CD14-positive monocyte (primary cell): ENCODE measurements at places on chromosomes 16 and 17.

DNA sequence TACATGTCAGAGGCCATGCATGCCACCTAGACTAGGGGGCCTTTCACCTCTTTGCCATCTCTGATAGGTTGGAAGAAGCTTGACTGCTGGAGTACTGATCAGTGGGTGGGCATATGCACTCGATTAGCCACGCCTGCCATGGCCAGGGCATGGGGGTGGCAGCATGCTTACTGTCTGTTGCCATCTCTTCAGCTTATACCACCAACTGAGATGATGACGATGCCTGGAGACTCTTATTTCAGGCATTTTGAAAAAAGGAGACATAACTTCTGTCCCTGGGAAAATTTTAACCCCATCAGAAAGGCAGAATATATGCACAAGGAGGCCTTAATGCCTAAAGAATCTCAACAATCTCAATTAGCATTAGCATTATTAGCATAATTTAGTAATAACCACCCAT, 60.8 kb downstream of the MSI2 start:
- no peak for DNase-seq

- no peak for DNase-seq
These were observed at the start of gene SDR42E1 for GRCh38 chr16:82011199-82011641. Gene SDR42E1, minus strand, starts transcription at chr16:82011470. Its CDS starts 10,612 bp downstream, at chr16:82000858.

GRCh38 chr17:60079401-60080243, 901 bp upstream of the HEATR6 start:
- DNase-seq: no peak

GRCh38 chr16:30557957-30558788, at the start of gene ZNF764:
Gene ZNF764, minus strand, starts transcription at chr16:30558374. Its CDS starts 192 bp downstream, at chr16:30558182.
- DNase-seq: peak; percentile 96

DNA sequence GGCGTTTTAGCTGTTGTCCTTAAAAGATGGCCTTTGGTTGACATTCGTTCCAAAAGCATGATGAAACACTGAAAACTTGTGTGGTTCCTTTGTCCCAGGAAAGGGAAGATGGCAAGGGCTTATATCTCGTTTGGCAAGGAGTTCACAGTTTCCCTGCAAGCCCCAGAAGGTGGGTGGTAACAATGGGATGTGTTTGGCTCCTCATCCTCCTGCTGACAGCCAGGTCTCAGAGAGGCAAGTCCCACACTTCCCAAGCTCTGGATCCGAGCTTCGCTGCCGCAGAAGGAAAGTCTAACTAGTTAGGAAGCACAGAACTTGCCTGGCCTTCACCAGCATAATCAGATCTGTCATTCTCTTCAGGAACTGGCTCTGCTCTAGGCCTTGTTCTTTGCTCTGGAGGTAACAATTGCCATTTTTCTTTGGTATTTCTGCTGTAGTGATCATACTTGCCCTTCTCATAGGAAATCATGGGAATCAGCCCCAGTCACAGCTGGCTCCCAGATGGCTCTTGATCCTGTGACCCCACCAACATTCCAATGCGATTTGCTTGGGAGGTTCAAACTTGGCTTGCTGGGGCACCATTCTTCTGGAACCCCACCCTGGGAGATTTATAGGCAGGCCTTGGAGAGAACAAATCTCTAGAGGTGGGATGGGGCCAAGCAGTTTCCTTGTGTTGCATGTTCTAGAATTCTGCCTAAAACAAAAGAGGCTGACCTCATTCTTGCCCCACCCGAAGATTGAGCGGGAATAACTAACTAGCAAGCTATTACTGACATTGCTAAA, 17.9 kb downstream of the KPNA2 start:
- no peak for DNase-seq

GRCh38 chr16:20833086-20833485, 26.8 kb downstream of the REXO5 start:
- DNase-seq: no peak
